ENCODE measurements at places on chromosomes 16 and 17.

GRCh38 chr16:3670711-3671110 is 16.2 kb downstream of the DNASE1 start:
- DNase-seq, result no peak

- no peak for DNase-seq
Observed at GRCh38 chr17:19945009-19945626, 32.5 kb downstream of the AKAP10 start.

DNA sequence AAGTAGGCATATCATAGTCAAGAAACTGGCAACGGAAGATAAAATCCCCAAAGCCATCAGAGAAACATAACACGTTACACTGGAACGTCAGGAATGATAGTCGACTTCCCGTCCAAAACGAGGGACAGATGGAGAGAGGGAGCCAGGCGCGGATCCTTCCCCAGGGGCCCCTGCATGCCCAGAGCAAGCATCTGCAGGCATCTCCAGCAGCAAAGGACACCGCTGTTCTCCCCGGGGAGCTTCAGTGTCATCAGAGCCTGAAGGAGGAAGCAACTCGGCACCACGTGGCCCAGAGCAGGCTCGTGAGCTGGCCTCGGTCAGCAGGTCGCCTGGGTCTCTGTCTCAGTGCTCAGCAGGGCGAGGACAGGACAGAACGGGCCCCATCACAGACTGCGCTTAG is 50.1 kb downstream of the LMF1 start:
- DNase-seq, result no peak

DNA sequence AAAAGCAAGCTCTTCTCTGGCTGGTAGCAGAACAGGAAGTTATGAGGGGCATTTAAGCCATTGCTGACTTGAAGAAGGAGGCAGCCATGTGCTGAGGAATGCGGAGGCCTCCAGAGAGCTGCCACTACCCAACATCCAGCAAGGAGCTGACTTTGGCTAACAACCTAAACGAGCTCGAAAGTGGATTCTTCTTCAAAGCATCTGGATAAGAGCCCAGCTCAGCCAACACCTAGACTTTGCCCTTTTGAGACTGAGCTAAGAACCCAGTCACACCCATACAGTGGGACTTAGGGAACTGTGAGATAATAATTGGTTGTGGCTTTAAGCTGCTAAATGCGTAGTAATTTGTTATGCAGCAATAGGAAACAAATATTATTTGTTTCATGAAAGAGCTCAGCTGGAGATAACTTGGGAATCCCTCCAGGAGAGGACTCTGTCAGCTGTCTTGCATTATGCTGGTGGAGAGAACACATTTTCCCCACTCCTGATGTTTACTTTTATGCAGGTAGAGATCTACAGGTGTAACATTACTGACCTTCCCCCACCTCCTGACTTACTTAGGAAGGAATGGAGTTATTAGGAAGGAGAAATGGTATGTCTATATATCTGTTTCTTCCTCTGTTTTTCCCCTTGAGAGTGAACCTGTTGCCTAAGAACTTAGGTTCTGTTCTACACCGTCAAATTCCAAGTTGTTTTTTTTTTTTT is 52.7 kb upstream of the ZNF629 start:
- peak; percentile 26 for DNase-seq

- DNase-seq, result no peak
Observed at GRCh38 chr16:19595043-19595767, 39.7 kb downstream of the VPS35L start.

- no peak for DNase-seq
Observed at GRCh38 chr16:67517155-67517445, 11.5 kb upstream of the RIPOR1 start.

DNA sequence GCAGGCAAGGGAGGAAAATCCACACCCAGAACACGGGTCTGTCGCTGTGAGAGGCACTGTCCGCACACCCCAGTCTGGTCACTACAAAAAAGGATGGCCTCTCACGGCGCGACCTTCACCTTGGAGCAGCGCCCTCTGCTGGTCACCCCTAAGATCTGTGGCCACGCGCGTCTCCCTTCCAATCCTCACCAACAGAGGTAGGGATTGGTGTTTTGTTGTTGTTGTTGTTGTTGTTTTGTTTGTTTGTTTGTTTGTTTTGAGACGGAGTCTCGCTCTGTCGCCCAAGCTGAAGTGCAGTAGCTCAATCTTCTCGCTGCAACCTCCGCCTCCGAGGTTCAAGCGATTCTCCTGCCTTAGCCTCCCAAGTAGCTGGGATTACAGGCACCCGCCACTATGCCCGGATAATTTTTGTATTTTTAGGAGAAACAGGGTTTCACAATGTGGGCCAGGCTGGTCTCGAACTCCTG is 15.0 kb upstream of the C17orf58 start:
- no peak for DNase-seq

DNA sequence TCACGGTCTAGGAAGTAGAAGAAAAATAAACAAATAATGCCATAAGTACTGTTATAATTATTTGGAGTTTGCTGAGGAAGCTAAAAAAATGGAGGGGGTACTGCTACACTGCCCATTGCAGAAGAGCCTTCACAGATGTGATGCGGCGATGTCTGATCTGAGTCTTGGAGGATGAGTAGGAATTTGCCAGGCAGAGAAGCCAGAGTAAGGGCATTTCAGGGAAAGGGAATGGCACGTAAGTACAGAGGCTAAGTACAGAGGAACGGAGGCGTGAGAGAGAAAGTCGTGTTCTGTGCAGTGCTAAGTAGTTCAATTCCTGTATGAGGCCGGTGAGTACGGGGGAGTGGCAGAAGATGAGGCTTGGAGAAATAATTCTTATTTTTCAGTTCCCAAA is 741 bp upstream of the GRB2 start:
- no peak for DNase-seq

DNA sequence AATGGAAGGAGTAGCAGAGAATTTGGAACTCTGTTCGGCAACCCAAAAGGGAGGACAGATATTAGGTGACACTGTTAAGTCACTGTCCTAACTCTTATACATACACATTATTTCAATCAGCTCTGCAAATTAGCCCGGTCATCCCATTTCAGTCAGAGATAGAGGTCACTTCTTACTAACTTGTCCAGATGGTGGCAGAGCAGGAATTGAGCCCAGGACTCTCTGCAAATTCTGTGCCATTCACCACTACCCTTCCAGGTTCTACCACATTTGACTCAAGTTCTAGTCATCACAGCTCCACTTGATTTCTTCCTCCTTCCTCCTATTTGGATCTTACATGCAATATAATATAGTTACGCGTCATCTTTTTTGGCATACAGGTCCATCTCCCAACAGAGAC is 35.9 kb upstream of the NUDT7 start:
- no peak for DNase-seq

- no peak for DNase-seq
Observed at GRCh38 chr17:27585153-27585681, 45.8 kb upstream of the LGALS9 start.

GRCh38 chr17:66939461-66940114 is 24.9 kb upstream of the CACNG4 start:
- DNase-seq, result no peak

DNA sequence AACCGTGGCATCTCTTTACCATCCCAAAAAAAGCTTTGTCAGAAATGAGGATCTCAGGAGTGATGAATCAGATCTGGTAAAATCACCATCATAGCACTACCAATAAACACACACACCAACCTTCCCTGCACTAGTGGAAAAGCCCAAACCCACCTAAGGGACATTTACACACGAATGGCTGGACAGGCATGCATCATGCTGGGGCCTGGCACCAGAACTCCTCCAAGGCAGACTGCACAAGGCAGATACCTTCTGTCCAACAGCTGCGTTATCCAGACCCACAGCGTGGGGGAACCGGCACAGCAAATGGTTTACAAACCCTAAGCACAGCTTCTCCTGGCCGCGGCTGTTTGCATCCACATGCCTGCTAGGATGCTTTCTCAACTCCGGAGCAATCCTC is 2.8 kb downstream of the ASIC2 start:
- no peak for DNase-seq

- DNase-seq, result no peak
Observed at GRCh38 chr17:64723781-64724180, 61.7 kb upstream of the SMURF2 start.

DNA sequence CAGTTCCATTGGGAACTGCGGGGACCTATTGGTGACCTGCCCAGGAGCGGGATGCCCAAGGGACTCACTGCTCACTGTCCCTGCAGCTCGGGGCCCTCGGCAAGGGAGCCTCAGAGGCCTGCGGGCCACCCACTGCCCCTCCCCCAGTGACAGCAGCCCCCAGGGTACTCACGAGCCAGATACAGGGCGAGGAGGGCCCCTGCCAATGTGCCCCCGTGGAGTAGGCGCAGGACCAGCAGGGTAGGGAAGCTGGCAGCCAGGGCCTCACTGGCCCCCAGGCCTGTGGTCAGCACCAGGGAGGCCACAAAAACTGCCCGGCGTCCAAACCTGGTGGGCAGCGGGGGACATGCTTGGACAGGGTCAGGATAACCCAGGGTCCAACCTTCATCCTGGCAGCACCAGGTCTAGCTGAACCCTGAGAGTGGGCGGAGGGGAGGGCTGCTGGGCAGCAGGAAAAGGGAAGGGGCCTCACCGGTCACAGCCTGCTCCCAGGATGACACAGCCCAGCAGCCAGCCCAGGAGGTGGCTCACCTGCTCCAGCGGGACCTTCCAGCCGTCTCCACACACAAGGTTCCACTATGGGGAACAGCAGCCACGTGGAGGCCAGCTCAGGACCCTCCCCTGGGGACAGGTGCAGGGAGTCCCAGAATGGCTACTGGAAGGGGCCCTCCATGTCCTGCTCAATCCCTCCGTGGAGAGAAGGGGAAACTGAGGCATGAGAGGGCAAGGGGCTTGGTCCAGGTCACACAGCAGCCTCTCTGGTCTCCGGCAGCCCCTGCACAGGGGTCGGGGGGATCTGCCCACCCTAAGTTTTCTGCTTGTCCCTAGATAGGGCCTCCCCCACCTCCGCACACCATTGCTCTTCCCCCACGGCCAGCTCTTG is 855 bp downstream of the SLC22A31 start:
- DNase-seq, result no peak

DNA sequence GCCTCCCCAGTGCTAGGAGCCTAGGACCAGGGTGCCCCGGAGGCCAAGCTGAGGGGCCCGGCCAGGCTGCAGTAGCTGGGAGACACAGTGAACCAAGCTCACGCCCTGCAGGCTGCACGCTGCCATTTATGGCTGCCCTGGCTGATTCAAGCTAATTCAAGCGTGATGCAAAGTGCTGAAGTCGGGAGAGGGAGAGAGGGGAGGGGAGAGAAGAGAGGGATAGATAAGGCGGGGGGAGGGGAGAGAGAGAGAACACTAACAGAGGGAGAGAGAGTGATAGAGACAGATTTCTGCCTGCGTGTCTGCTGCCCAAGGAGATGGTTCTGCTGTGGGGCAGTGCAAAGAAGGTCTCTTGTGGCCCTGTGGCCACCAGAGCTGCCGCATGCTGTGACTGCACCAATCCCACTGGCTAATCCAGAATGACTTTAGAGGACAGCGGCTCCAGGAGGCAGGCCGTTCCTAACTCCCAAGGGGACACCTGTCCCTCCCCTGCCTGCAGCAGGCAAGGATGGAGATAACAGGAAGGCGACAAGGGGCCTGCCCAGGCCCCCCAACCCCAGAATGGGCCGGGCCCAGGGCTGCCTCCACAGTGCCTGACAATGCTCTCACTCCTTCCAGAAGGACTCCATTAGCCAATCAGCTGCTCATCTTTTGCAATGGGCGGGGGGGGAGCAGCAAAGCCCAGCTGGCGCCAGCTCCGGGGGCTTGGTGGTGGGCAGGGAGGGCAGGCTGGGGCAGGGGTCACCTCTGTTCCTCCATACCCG is 12.9 kb downstream of the MXRA7 start:
- DNase-seq, result no peak

DNA sequence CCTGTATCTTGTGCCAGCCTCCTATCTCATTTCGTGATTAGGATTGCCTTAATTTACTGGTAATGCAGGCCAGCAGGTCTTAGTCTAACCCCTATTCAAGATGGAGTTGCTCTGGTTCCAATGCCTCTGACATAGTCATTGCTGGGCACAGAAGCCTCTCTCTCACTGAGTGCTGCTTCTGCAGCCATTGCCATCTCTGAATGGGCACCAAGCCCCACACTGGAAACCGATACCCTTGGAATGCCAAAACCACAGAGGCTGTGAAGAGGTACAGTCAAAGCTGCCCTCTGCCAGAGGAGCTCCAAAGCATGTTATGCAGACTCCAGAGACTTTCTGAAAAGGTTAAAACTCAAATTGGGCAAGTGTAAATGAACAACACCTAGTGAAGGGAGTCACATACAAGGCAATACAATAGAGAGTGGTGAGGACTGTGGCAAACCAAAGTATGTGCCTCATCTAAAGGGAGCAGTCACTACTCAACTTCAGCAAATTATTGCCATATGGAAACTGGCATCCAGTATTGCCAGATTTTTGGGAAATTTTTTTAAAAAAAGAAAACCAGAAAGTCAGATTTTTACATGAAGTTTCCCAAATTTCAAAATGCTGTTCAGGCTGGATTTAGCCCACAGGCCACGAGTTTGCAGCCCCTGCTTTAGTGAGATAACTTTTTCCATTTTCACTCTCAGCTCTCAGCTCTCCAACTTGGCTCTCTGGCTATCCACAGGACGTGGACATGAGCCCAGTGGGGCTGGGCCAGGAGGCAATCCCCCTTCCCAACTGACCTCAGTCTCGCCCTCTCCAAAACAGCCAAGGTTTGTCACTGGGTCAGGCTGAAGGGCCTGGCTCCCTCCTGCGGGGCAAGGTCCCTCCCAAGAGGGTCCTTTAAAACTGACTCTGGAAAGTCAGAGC is 2.1 kb upstream of the MMP2 start:
- DNase-seq, result no peak

All from COR-L47 (cell line).